Sigmoid colon (tissue), 7 donors: ENCODE measurements at places on chromosomes 6 and 20.

GRCh38 chr6:161417717-161418462, 144.0 kb upstream of the AGPAT4 start:
- DNase-seq, result peak; percentile 70

GRCh38 chr6:52558266-52559000, 18.4 kb downstream of the TRAM2 start:
- DNase-seq, result no peak

GRCh38 chr6:111238464-111239119, 151.3 kb downstream of the SLC16A10 start:
- no peak for DNase-seq

- DNase-seq, result no peak
Observed at GRCh38 chr20:52268184-52268749, 76.7 kb upstream of the ZFP64 start.

- DNase-seq, result peak; percentile 88
Observed at GRCh38 chr20:8431538-8432434, 299.7 kb downstream of the PLCB1 start.

GRCh38 chr20:561437-562231, 18.0 kb upstream of the CSNK2A1 start:
- DNase-seq, result peak; percentile 73

GRCh38 chr6:74222768-74223333, 526.8 kb downstream of the CD109 start:
- DNase-seq, result no peak

- DNase-seq, result no peak
Observed at GRCh38 chr20:37686762-37687477, 6.9 kb upstream of the CTNNBL1 start.

DNA sequence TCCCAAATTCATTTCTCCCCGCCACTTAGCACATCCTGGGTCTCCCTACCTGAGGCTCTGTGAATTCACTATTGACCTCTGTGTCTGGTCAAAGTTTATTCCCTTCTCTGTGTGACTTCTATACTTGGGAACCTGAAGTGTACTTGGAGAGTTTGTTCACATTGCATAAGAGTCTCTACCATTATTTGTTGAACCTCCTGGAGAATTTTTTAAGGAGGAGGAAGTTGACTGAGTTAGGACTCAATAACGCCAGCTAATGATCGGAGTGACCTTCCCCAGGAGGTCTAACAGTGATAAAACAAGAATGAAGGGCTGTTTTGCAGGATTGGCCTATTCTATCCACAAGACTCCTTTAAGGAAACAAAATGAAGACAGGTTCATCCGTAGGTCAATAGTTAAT, 23.6 kb downstream of the STMND1 start:
- no peak for DNase-seq

GRCh38 chr6:116206231-116206903, 47.5 kb downstream of the TSPYL4 start:
- no peak for DNase-seq

- peak; percentile 93 for DNase-seq
Observed at GRCh38 chr20:17936761-17937732, 31.5 kb downstream of the SNX5 start.

DNA sequence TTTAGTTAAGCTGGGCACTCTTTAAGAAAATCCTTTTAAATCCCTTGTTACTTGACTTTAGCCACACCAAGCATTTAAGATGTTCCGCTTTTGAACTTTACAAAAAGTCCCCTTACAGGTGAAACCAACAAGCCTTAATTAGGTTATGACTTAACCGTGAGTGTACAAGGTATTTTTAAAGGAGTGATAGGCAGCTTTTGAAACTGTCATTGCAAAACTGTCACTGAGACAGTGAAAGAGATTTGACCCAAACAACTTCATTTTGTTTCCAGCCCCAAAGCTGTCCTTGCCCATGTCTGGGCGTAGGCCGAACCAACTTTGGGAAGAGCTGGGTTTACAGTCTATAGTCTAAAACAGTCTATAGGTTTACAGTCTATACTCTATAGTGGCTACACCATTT, 305.4 kb downstream of the FARS2 start:
- DNase-seq, result no peak

GRCh38 chr6:43733471-43734293, 36.3 kb upstream of the VEGFA start:
- no peak for DNase-seq

DNA sequence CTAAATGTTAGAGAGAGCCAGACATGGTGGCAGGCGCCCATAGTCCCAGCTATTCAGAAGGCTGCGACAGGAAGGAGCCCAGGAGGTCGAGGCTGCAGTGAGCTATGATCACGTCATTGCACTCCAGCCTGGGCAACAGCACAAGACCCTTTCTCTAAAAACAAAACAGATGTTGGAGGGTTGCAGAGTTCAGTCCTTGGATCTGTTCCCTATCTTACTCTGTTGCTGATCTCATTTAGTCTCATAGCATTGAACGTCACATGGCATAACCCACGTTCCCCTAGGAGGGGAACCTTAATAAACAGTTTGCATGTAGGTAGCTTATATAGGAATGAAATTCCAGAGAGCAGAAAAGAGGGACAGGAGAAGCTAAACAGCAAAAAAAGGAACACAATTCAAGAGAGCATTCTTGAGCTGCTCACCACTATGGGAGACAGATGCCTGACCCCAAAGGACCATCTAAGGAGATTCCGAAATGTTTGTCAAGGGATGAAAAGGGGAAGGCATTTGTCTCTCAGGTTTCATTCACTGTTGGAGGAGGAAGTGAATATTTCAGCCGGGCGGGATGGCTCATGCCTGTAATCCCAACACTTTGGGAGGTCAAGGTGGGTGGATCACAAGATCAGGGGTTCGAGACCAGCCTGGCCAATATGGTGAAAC, 54.6 kb upstream of the PIM1 start:
- DNase-seq, result no peak

DNA sequence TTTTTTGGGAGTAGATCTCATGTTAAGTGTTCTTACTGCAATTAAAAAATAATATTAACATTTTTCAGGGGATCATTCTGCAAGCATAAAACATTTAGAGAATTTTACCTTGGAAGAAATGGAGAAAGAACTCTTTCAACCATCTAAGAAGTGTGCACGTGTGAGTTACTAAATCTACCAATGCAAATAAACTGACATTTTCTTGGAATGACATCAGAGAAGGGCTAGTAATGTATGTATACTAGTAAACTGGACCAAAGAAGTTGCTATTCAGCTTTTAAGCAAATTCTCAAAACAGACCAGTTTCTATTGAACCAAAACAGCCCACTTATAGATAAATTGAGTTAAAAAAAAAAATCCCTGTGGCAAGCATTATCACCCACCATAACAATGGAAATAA, 191.2 kb downstream of the BTBD3 start:
- DNase-seq, result no peak

- no peak for DNase-seq
Observed at GRCh38 chr20:9202420-9203080, 133.7 kb downstream of the PLCB4 start.

DNA sequence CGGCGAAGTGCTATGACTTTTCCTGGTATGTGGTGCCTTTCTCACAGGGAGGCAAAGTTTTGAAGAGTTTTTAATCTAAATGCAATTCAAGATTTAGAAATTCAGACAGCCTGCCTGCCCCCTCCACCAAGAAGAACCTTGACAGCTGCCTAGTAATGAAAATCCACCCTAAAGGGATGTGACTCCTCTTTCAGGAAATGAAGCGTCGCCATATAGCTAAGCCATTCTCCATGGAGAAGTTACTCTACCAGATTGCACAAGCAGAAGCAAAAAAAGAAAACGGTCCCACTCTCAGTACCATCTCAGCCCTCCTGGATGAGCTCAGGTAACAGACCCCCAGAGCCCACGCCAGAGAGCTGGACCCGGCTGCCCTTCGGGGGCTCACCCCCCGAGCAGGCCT, 150.1 kb downstream of the DTNBP1 start:
- no peak for DNase-seq
